ENCODE measurements at places on chromosomes 6 and 20. TPM values are rescaled to one million over a fixed set of nuclear protein-coding genes. Genes with fewer than 3 reads are reported as not detected.

GRCh38 chr6:124132256-124132655 lies 328.6 kb downstream of the NKAIN2 start:
- DNase-seq, result no peak

- DNase-seq, result no peak
Observed at GRCh38 chr20:32445539-32446273, 87.6 kb downstream of the ASXL1 start.

GRCh38 chr6:163415620-163416556 lies 1.4 kb downstream of the QKI start:
- DNase-seq, result peak; percentile 30

- no peak for DNase-seq
Observed at GRCh38 chr6:113857556-113858479, 673 bp downstream of the MARCKS start.

DNA sequence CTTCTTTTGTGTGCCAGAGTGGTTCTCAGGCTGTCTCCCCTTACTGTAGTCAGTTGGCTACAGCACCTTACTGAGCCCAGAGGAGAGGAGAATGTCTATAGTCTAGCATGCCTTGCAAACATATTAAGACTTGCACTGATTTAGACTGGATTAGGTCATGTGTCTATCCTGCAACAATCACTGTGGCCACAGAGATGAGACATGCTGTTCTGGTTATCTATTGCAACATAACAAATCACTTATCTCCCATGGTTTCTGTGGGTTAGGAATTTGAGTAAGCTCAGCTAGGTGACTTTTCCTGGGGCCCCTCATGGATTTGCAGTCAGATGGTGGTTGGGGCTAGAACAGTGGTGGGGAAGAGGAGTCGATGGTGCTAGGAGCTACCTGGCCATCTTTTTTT lies 261.3 kb downstream of the SOD2 start:
- DNase-seq, result no peak

GRCh38 chr6:151275566-151275965 lies 35.8 kb downstream of the AKAP12 start:
- DNase-seq, result no peak

GRCh38 chr20:35552914-35553313 lies 11.0 kb downstream of the ERGIC3 start:
- DNase-seq, result no peak

- no peak for DNase-seq
Observed at GRCh38 chr6:47718571-47718970, 20.2 kb downstream of the ADGRF4 start.

- DNase-seq, result no peak
Observed at GRCh38 chr20:45115829-45116228, 855 bp upstream of the WFDC5 start.

DNA sequence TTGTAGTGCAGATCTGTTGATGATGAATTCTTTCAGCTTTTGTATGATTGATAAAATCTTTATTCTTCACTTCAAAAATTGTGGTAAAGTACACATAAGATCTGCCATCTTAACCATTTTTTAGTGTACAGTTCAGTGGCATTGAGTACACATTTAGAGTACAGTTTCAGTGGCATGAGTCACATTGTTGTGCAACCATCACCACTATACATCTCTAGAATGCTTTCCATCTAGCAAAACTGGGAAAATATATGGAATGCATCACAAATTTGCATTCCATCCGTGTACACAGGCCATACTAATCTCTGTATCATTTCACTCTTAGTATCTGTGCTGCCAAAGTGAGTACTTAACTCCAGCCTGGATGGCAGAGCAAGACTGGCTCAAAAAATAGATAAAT lies 28.7 kb downstream of the SIRPD start:
- DNase-seq, result no peak

GRCh38 chr6:7314414-7314813 lies 1.4 kb upstream of the SSR1 start:
- DNase-seq, result no peak

CCN6 gene
- total RNA-seq, result 0.30 TPM

OSTM1 gene
- total RNA-seq, result 10.4 TPM

IP6K3 gene
- total RNA-seq, result not detected
